ENCODE measurements at places on chromosomes 16 and 17. TPM values are rescaled to one million over a fixed set of nuclear protein-coding genes. Genes with fewer than 3 reads are reported as not detected.

Gene MIEF2
- total RNA-seq = 20.2 TPM

Gene RBFOX1
- total RNA-seq = 30.4 TPM

Gene PITPNC1
- total RNA-seq = 18.1 TPM

DNA sequence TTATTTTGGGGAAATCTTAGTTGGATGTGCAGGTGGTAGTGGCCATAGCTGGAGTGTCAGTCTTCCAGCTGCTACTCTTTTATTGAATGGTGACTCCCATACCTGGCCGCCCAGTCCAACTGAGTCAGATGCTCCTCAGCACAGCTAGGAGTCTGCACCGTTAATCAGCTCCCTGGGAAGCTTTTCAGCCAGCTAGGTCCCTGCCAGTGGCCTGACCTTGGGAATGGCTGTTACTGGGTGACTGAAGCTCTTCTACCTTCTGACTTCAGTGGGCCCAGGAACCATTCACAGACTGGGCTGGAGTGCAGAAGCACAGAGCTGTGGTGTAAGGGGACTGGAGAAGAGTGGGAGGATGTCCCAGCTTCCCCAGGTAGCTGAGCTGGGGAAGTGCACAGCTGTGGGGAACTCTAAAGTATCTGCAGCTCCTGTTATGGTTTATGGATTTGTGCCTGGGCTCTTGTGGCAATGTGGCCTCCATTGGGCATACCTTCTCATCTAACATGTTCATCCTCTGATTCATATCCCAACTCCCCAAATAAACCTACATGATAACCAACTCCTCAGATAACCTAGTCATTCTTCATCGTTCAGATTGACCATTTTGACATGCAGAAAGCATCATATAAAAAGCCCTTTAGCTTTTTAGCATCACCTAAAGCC, 14.0 kb downstream of the ALKBH5 start:
- no peak for DNase-seq

GRCh38 chr16:87741700-87742415, 23.9 kb downstream of the KLHDC4 start:
- DNase-seq = no peak

GRCh38 chr17:64632606-64633005, 29.5 kb downstream of the SMURF2 start:
- DNase-seq = no peak

DNA sequence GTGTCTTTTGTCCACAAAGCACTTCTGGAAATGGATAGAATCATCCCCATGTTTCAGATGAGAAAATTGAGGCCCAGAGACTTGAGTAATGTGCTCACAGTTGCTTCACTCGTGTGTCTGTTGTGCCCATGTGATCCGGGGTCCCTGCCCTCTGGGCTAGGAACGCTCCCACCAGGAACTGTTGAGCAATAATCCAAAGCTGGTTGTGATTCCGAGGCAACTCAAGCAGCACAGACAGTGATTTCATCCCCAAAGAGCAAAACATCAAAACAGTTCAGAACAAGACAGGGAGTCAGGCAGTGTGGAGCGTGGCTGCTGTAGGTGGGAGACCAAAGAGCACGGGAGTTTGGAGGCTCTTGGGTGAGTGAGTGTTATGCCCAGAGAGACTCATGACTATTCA, 205.0 kb upstream of the ASIC2 start:
- no peak for DNase-seq

- DNase-seq = no peak
Observed at GRCh38 chr17:81659038-81659437, 2.7 kb upstream of the PDE6G start.

- DNase-seq = no peak
Observed at GRCh38 chr17:35953720-35954119, 10.2 kb upstream of the LYZL6 start.

- DNase-seq = peak; percentile 79
Observed at GRCh38 chr17:42347198-42347597, 41.0 kb downstream of the STAT3 start.

All from right atrium auricular region (tissue), 2 donors.